ENCODE measurements at places on chromosomes 6 and 20.

- DNase-seq: no peak
Observed at GRCh38 chr20:38515631-38516030, 43.0 kb downstream of the RALGAPB start.

GRCh38 chr6:167688123-167688522 lies 138.6 kb upstream of the AFDN start:
- no peak for DNase-seq

- peak; percentile 34 for DNase-seq
Observed at GRCh38 chr6:30741789-30742315, 635 bp downstream of the FLOT1 start.

GRCh38 chr6:140095532-140095931 lies 721.1 kb upstream of the CITED2 start:
- no peak for DNase-seq

DNA sequence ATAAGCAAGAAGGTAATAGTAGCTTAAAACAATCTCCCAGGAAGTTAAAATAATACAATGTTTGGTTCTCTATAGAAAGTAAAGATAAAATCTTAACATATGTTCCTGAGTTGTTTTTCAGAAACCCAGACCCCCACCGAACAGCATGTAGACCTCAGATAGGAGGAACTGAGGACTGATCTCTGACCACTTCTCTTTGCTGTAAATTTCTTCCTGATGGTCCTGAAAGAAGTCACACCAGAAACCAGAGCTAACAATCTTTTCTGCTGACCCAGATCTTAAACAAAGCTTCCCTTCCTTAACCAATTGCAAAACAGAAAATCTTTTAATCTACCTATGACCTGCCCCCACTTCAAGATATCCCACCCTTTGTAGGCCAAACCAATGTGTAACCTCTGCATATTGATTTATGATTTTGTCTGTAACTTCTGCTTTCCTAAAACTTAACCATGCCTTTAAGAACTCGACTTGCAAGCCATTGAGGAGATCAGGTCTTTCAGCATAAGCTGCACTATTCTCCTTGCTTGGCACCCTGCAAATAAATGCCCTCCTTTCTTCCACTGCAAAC lies 21.9 kb upstream of the BEND6 start:
- no peak for DNase-seq

- no peak for DNase-seq
Observed at GRCh38 chr20:15556869-15557268, 1016.4 kb downstream of the KIF16B start.

GRCh38 chr20:24998121-24998520 lies 5.6 kb upstream of the APMAP start:
- no peak for DNase-seq

DNA sequence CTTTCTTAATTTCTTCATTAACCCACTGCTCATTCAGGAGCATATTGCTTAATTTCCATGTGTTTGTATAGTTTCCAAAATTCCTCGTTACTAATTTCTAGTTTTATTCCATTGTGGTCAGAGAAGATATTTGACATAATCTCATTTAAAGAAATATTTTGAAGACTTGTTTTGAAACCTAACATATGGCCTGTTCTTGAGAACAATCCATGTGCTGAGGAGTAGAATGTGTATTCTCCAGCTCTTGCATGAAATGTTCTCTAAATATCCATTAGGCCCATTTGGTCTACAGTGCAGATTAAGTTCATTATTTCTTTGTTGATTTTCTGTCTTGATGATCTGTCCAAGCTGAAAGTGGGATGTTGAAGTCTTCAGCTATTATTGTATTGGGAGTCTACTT lies 251.7 kb downstream of the ALDH8A1 start:
- no peak for DNase-seq

- no peak for DNase-seq
Observed at GRCh38 chr20:56451056-56451765, 17.2 kb upstream of the RTF2 start.

DNA sequence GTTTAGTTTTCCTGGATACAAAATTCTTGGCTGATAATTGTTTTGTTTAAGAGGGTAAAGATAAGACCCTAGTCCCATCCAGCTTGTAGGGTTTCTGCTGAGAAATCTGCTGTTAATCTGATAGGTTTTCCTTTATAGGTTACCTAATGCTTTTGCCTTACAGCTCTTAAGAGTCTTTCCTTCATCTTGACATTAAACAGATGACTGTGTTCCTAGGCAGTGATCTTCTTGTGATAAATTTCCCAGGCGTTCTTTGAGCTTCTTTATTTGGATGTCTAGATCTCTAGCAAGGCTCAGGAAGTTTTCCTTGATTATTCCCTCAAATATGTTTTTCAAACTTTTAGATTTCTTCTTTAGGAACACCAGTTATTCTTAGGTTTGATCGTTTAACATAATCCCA lies 134.0 kb downstream of the MAP3K4 start:
- DNase-seq: no peak

- no peak for DNase-seq
Observed at GRCh38 chr6:100464903-100465700, at the start of gene SIM1. TSS of gene SIM1 (minus strand) at chr6:100464921. CDS start at chr6:100463468, 1,453 bp downstream.

GRCh38 chr20:50191065-50191543 lies 474 bp downstream of the CEBPB start:
- peak; percentile 58 for DNase-seq

GRCh38 chr6:54718541-54719023 lies 128.0 kb upstream of the FAM83B start:
- DNase-seq: no peak

DNA sequence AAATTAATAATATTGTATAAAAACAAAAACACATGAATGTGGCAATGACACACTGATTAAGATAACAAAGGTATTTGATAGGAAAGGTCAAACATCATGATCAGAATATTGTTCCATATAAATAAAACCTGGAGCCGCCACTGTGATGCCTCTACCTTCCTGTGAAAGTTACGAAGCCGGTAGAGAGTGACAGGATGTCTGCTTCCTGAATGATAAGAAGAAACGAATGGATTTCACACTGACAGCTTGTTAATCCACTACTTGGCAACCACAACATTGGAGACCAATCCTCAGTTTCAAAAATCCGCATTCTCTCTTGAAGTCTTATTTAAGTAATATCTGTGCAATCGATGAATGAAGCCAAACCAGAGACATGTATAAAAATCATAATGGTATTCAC lies 315.1 kb downstream of the HDGFL1 start:
- no peak for DNase-seq

- DNase-seq: no peak
Observed at GRCh38 chr6:5896476-5897200, 110.1 kb downstream of the NRN1 start.

GRCh38 chr6:24431045-24431451 lies 28.3 kb downstream of the MRS2 start:
- DNase-seq: no peak

DNA sequence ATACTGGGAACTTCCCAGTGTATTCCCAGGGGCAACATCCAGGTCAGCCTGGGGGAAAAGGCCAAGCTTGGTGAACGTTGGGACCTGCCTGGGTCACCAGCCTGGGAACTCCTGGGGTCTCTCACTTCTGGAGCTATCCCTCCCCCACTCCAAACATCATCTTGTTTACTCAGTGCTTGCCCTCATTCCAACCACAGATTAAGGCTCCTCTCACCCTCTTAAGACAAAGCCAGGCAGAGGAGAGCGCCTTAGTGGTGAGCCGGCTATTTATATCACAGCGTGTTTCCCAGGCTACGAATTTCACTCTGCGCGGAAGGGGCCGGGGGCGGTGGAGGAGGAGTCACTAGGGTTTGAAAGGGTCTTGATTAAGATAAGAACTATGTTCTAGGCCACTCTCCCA lies 12.1 kb downstream of the PRPH2 start:
- DNase-seq: no peak

DNA sequence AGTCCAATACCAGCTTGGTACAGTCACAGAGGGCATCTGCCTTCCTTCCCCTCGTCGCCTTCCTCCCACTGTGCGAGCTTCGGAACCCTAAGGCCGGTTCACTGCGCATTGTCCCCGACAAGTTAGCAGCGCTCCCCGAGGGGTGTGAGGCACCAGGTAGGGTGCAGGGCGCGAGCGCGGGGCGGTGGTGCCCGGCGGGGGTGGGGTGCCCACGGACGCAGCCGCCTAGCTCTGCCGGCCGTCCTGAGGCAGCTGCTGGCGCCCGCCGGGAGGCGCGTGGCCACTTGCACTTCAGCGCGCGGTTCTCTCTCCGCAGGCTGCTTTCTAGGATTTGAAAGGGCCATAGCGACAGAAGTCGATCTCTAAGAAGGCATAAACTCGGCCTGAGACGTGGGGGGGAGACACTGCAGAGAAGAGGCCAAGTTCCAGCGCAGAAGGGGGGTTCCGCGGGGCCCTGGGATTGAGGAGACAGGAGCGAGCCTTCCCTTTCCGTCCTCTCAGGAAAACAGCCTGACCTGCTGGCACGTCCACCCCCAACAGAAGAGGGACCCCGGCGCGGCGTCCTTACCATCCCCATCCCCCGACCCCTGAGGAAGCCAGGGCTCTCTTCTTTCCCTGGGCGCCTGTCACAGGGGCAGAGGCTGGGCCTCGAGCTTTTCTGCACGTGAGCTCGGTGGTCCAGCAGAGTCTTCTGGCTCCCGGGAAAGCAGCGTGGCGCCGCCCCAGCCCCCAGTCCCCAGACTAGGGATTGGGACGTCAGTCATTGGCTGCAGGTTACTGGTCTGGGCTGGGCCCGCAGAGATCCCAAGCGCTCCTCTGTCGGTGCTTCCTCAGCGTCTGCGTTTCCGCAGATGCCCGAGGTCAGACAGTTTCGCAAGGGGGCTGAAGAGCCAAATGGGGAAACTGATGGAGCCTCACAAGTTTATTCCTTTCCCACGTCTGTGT lies 15.6 kb upstream of the PRDM13 start:
- no peak for DNase-seq

GRCh38 chr20:1330075-1330830 lies 1.3 kb upstream of the SDCBP2 start:
- peak; percentile 25 for DNase-seq

- DNase-seq: no peak
Observed at GRCh38 chr6:82088978-82089771, 158.4 kb downstream of the IBTK start.

DNA sequence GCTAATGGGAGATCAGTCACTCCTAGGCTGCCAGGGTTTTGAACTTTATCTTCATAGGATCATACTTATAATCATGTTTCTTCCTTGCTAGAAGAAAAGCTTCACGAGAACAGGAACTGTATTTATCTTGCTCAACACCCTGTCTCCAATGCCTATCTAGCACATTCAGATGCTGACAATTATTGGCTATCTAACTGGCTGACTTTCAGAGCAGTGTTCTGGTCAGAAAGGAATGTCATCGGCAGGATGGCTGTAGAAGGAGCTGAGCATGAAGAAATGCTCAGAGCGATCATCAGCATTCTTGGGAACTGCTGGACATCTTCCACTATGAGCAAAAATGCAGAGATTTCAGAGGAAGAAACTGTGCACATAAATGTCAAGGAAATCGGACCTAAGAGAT lies 628.0 kb upstream of the NRSN1 start:
- DNase-seq: no peak

DNA sequence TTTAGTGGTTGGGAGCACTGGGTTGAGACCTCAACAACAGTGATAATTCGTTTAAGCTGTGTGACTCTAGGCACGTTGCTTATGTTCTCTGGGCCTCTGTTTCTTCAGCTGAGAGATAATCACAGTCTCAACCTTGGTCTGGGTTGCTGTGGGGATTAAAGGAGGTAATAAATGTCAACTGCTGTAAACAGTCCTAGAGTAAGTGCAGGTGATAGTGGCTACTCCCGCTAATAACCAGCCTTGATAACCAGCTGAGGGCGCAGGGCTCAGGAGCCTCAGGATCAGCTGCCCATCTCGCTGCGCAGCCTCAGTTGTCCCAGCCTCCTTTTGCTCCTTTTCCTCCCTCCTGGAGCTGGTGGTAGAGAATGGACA lies 58.0 kb downstream of the JARID2 start:
- no peak for DNase-seq

DNA sequence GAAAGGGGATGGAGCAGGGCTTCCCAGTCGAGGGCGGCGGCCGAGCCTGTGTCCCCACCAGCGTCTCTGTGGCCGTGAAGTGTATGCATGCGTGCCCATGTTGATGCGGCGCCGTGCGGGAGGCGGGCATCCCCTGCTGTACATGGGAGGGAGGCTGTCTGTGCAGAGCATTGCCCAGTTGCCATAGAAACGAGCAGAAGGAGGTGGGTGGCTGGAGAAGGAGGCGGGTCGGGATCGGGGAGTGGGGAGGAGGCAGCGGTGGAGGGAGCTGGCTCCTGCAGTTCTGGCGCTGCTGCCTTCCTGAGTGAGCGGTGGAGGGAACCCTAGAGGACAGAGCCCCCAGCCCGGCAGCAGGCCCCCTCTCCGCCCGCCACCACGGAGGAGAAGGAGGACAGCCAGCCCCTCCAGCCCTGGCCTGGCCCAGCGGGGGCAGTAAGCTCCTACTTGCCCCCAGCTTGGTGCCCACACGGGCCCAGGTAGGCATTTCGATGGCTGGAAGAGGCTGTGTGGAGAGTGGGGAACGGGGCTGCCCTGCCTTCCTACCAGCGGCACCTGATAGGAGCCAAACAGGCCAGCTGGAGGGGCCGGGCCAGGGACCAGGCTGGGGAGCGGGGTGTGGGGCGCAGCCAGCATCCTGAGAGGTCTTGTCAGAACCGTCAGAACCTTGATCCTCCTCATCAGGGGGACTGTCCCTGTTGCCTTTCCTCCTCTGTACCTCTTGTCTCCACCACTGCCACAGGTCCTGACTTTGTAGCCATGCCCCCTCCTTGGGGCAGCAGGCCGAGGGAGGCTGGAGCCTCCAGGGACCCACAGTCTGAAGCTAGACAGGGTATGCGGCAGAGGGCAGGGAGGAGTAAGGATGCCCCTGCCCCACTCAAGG lies 41.3 kb downstream of the SPDEF start:
- DNase-seq: no peak

DNA sequence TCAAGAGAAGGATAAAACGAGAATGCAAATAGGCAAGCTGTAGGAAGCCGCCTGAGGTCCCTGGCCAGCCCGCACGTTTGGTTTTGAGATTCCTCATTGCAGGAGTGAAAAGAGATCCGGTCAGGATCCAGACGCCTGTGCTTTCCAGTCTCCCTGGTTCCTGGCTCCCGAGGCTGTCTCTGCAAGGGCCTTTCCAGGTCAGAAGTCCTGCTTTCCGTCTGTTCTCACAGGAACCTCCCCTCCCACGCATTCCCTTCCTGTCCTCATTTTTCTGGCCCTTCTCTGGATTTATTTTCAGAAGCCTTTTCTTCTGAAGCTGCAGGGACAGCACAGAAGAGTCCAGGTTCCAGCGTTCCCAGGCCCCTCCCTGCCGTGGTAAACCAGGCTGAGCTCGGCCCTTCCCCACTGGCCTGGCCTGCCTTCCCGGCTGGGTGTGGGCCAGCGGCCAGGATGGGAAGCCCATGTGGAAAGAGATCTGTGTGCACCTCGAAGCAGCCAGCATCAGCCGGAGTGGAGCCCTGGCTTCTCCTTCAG lies 54.0 kb downstream of the TMEM242 start:
- no peak for DNase-seq

GRCh38 chr6:105459864-105460263 lies 57.0 kb upstream of the PREP start:
- DNase-seq: no peak

DNA sequence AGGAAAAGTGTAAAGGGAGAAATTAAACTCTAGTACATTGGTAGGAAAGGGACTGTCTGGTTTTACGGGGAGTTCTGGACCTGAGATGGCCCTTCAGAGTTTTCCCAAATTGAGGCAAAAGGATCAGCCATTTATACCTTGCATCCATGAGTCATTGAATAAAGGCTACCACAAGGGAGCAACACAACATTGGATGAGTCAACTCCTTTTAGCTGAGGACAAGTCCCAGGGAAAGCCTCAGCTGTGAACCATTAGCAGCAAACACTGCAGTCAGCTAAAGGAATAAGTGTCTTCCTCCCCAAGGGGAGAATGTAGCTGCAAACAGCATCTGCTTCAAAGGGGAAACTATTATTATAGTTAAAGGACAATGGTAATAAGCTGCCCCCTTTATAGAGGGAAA lies 468.7 kb upstream of the ID4 start:
- no peak for DNase-seq

All from activated T-cell treated with anti-CD3 and anti-CD28 coated beads, Interleukin-2, amount 50 U/mL, for 4 hours (primary cell).